GM23338 (cell line): ENCODE measurements at places on chromosomes 1 and 21.

- no peak for DNase-seq
These were observed 35.5 kb downstream of the SH3GLB1 start for GRCh38 chr1:86739648-86740509.

DNA sequence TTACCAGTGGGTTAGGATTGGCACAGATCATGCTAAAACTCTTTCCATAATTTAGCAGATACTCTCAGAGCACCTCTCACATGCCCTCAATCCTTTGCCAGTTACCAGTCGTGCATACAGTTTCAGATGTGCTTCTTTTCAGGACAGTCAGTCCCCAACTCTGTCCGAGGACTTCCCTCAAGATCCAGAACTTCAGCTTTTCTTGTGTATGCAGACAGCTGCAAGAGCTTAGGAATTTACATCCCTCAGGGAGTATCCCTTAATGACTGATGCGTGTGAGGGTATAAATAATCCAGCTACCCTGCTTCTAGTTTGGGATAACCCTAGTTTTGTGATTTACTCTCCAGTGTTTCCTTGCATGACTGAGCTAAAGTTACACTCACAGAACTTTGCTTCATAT is 393.0 kb upstream of the PLXNA2 start:
- no peak for DNase-seq

DNA sequence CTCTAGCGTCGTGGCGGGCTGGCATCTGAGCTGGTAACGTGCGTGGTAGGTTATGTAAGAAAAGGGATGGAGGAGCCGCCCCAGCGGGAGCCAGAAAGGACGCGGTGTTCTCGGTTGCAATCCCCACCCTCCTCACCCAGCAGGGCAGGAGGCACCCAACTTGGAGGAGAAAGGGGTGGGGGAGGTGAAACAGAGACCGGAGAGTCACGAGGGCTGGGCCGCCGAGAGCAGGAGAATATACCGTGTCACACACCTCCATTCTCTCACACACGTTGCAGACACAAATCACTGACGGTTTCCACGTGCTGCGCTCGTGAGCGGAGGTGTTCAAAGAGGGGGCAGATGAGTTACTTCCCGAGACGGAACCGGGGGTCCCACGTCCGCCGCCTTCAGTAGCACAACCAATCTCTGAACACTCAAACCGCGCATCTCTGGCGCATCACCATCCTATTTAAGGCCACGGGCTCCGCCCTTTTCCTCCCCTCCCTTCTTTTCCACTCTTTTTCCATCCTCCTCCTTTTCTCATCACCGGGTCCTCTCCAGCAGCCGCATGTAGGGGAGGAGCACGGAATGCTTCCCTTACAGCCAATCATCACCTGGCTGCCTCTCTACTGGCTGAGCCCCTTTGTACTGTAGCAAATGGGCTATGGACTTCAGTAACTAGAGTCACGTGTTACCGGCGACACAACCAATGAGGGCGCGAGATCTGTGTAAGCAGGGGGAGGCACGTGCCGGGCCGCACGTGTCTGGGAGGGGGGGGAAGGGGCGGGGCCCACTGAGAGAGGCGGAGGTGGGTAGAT is at the start of gene CIART:
Gene CIART (plus strand): TSS at position 797 of the 800 bp plus-strand sequence. CDS start 714 bp downstream, outside the sequence.
- peak; percentile 99 for DNase-seq

DNA sequence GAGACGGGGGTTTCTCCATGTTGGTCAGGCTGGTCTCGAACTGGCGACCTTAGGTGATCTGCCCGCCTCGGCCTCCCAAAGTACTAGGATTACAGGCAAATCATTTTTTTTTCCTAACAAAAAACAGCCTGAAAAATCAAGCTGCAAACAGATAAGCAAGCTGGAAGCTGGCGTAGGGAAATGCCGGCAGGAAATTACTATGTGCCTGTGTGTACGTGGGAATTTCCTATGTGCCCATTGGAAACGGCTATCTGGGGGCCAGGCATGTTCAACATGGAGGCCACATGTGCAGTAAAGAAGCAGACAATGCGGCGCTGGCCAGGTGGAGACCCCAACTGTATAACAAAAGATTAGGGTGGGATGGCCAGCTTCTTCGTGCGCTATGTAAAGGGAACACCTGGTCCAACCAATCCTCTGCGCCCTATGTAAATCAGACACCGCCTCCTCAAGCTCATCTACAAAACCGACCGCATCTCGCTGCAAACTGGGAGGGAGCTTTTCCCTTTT is 9.1 kb upstream of the AADACL4 start:
- peak; percentile 43 for DNase-seq

DNA sequence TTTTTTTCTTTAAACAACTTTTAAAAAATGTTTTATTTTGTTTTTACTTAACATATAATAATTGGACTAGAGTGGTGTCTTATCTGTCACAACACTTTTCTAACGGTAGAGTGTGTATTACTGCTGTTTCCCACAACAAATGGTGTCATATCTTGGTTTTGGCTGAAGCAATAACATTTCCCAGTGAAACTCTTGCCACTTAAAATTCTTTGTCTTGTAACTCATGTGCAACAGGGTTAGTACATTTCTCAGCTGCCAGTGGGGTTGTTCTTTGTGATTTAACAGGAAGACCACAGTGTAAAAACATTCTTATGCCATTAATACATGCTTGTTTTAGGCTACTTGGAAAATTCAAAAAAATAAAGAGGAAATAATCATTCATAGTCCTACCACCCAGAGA is 43.5 kb downstream of the ALPL start:
- no peak for DNase-seq

- no peak for DNase-seq
These were observed 3.9 kb upstream of the FNDC10 start for GRCh38 chr1:1603671-1604373.

DNA sequence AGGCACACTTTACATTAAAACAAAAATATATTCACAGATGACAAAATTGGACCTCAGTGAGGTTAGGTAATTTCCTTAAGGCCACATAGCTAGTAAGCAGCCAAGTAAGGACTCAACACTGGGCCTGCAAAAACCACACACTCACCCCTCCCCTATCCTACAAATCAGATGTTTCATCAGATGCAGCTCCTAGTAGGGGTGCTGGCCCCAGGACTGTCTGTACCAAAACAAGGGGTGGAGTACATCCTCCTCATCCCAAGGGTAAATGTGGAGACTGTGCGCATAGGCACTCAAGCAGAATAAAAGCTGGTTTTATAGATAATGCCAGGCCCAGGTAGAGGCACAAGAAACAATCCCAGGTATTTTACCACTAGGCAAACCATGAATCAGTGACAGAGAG is 25.7 kb downstream of the URB1 start:
- DNase-seq, result no peak

DNA sequence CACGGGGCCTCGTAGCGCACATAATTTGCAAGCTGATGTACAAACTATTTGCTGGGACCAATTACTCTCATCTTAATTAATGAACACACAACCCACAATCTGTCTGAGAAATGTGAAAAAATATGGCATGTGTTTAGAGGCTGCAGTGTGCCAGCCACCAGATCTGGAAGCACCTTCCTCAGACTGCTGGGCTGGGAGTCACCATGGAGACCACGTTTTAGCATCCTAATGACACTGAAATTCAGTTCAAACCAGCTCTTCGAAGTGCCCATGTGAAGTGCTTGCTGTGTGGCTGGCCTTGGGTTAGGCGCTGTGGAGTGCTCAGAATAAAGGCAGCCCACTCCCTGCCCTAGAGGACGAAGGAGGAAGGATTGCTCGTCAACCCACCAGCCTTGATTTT is 482.4 kb downstream of the OMA1 start:
- peak; percentile 41 for DNase-seq

- no peak for DNase-seq
These were observed 101.0 kb downstream of the SIM2 start for GRCh38 chr21:36799869-36800268.

DNA sequence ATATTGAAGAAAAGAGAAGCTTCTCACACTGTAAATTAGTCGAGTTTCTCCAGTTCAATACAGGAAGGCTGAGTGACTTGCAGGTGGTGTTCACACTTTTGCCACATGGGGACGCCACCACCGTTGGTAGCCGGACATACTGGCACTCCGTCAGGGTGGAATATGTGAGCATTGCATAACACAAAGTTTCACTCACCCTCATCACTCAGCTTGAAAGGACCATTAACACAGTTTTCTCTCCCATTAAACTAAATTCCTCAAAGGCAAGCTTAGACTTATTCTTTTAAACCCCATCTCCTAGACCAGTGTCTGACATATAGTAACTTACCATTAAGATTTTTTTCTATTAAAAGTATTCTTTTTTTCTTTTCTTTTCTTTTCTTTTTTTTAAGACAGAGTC is 105.3 kb upstream of the SERBP1 start:
- peak; percentile 82 for DNase-seq

DNA sequence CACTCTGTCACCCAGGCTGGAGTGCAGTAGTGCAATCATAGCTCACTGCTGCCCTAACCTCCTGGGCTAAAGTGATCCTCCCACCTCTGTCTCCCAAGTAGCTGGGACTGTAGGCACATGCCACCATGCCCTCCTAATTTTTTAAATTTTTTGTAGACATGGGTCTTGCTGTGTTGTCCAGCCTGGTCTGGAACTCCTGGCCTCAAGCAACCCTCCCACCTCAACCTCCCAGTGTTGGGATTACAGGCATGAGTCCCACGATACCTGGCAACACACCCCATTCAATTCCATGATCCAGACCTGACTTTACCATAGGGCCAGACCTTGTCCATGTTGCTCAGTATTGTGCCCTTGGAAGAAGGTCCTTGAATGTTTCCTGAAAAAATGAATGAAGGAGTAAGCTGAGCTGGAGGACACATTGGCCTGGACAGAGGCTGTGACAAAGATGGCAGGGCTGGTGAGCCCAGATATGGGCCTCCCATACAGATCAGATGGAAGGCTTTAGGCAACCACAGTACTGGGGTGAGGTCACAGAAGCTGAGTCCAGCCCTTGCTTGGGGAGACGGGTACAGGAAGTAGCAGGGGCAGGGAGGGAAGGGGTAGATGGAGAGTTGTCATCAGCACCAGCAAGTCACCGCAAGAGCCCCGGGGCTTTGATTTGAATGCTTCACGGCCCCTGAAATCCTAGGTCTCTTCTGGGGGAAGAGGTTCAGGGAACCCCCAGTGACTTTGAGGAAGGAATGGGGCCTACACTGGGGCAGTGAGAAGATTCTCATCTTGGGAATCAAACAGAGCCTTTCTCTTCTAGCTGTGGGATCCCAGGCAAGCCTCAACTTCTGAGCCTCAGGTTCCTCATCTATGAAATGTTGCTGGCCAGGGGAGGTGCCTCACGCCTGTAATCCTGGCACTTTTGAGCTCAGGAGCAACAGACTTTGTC is 40.1 kb upstream of the DMBX1 start:
- no peak for DNase-seq

DNA sequence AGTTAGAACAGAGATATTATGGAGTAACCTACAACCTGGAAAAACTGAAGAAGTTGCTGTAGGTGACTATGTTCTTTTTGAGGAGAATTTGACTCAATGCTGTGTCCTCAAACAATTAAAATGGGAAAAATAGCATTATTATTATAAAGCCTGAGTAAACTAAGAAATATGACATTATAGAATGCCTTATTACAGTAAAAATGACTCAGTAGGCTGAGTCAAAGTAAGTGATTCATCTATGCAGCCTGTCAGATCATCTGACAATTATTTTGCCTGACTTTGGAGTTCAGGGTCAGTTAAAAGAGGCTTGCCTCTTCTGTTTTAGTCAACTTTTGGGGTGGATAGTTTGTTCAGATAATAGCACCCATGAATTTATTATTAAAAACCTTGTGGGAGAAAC is 150.8 kb upstream of the PTGFR start:
- no peak for DNase-seq
